ENCODE measurements at places on chromosomes 16 and 17.

DNA sequence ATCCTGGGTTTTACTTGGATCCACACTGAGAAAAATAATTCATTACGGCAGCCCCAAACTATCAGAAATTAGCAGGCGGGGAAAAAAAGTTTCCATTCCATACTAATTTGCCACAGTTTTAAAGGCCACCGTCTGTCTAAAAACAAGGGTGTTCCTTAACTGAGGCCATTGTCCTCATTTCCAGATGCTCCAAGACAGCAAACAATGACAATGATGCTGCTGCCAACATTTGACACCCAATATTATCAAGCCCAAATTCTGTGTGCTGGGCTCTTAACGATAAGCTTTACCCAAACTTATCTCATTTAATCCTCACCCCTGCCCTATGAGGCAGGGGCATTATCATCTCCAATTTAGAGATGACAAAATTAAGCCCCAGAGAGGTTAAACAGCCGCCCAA is 26.3 kb downstream of the CUEDC1 start:
- no peak for DNase-seq

GRCh38 chr17:82229698-82230608 is 1.1 kb downstream of the SLC16A3 start:
- DNase-seq, result no peak

DNA sequence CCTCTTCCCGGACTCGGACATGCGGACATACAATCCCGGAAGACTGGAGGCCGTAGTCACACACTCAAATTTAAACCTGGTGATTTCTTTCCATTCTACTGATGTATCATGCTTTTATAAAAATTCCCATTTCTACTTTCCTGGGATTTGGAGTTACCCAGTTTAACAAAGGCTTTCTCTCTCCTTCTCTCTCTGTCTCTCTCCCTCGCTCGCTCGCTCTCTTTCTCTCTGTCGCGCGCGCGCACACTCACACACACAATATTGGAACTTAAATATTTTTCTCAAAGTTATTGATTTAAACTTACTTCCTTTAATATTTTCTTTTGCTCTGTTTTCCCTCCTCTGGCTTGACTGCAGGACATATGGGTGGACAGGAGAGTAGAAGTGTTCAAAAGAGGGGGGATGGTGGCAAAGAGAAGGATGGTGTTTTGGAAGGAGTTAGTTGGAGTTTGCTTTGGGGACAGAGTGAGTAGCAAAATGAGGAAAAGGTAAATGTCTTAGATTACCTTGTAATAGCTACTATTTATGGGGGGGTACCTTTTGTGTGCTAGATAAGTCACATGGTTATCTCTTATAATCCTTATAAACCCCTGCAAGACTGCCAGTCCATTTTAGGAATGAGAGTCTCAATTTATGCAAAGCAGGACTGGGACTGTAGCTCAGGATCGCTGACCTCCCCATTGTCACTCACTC is 878 bp upstream of the TRIM25 start:
- DNase-seq, result no peak

GRCh38 chr17:82412535-82413520 is 5.3 kb upstream of the HEXD start:
- DNase-seq, result no peak

GRCh38 chr17:39667945-39668924 is at the start of gene PNMT:
TSS of gene PNMT (plus strand) at chr17:39668453. CDS start at chr17:39668476, 23 bp downstream.
- DNase-seq, result peak; percentile 29

DNA sequence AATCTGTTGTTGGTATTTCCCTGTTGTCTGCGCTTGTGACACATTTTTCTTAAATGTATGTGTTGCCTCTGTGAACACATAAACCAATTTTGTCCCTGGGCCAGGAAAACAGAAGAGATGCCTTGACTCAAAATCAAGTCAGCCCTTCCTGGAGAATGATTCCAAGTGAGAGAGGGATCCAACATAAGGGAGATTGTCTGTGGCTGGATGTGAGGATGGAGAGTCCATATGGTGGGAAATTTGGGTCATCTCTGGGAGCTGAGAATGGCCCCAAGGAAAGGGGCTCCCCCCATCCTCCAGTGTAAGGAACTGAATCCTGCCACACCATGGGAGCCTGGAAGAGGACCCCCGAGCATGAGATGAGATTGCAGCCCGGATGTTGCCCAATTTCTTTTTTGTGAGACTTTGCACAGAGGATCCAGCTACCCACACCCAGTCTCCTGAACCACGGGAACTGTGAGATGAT is 13.5 kb downstream of the CRYM start:
- no peak for DNase-seq

GRCh38 chr17:28972437-28972836 is 21.1 kb upstream of the PHF12 start:
- DNase-seq, result no peak

GRCh38 chr17:33667052-33667509 is 374.0 kb upstream of the ASIC2 start:
- DNase-seq, result no peak

DNA sequence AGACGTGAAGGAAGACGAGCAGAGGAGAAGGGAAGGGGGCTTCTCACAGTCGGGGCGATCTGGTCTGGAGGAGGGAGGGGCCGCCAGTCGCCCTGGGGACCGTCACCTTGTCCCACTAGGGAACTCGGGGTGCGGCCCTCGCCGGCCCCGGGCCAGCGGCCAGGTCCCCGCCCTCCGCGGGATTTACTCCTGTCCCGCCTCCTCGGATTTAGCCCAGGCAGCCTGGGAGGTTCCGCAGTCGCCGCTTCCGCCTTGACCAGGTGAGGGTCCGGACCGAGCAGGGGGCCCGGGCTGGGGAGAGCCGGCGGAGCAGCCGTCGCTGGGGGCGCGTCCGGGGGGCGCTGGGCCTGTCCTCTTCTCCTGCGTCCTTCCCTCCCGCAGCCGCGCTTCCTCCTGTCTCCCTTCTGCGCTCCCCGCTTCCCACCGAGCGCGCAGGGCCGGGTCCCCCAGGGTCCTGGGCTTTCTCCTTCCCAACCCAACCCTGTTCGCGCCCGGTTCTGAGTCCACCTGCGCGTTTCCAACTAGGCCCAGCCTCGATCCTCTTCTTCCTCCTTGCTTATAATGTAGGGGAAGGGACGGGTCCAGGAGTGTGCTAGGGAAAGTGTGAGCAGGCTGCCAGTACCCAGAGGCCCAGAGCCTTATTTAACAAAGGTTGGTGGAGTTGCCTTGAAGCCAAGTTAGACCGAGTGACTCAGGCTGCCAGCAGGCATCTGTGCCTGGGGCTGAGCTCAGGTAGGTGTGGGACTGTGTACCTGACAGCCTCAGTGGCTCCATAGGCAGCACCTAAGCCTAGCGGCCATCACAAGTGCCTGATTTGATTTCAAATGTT is at the start of gene TNK1:
TSS of gene TNK1 (plus strand) at position 235 of the 829 bp plus-strand sequence. CDS start 1,838 bp downstream, outside the sequence.
- no peak for DNase-seq

DNA sequence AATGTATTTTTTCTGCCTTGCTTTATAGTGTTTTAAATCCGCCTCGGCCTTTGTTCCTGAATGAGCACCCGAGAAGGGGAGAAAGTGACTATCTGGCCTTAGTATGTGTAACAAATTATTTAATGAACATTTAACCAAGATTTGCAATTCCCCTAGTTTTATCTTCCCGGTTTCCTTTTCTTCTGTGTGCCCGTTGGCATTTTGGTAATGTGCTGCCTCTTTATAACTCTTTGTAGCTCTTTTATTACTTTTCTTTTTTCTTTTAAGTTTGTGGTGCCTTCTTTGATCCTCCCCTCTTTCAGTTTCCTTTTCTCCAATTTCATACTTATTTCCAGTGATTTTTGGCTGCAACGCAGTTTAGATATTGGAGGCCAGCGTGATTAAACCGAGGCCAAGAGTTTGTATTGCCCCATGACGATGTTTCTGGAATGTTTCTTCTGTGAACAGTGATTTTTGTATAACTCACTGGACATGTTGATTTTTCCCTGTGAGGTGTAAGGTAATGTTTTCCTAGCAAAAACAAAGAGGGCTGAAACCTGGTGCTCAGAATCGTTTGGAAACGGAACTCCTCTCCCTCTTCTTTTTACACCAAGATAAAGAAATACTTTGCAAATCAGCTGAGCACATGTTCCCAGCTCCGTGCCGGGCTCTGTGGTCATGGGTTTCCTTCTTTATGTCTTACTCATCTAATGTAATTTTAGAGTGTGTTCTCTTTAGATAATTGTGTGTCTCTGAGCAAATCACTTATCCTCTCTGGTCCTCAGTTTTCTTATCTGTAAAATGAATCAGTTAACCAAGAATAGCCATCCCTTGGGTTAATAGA is 344.3 kb downstream of the WWOX start:
- no peak for DNase-seq

GRCh38 chr16:58639230-58639629 is 9.6 kb upstream of the CNOT1 start:
- no peak for DNase-seq

DNA sequence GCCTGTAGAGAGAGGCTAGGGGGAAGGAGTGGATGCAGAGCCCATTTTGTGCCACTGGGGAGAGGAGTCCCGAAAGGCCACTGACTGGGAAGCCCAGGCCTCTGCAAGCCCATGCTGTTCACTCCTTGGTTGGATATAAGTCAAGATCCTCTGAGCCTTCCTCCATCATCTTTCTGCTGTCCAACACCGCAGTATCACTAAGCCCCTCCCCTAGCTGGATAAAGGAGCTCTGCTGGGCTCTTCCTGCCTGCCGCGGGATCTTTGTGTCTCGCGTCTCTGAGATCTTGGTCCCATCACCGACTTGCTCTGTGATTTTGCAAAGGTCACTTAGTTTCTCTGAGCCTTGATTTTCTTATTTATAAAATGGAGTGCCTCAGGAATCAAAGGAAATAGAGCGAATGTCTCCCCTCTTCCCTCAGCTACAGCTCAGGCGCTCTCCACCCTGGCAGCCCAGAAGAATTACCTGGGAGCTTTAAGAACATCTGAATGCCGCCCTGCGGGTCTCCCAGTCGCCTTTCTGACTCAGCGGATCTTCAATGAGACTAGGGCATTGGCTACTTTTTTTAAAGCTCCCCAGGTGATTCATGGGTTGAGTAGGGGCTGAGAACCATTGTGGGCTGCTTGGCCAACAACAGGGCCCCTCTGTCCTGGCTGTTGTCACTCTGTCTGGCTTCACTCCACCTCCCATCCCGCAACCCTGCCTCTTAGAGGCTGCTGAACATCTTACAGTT is 25.2 kb upstream of the TMEM220 start:
- DNase-seq, result no peak

GRCh38 chr17:72173499-72174116 is 52.8 kb downstream of the SOX9 start:
- DNase-seq, result no peak

DNA sequence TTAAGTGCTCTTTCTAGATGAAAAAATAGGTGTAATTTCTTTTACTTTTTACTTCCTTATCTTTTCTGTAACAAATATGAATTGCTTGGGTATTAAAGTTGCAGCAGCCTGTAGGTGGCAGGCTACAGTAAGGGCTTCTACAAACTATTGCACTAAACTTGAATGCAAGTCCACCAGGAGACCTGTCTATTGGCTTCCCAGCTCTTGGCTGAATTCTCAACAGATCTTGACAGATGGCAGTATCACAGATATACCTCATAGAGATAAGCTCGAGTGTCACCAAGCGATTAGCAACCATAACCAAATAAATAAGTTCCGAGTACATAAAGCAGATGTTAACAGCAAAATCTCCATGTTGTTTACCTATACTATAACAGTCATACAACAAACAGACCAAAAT is 5.9 kb downstream of the BBS2 start:
- DNase-seq, result no peak
